ENCODE measurements at places on chromosomes 5 and 9.

DNA sequence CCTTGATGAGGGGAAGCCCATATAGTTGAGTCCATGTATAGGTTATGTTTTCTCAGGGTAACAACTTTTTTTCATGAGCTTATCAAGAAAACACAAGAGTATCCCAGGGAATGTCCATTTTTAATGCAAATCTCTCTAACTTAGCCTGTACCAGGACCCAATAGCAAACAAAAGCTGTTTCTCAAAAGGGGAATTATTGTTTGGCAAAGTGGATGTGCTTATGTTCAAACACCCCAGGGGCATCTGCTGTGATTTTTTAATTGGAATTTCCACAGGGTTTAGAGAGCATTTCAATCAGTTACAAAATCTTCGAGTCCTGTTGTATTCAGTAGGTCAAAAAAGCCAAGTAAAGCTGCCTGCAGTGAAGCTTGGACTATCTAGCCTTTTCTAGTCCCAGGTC, 33.4 kb upstream of the CSNK1G3 start:
- DNase-seq = no peak

- no peak for DNase-seq
Measured at GRCh38 chr5:34452170-34452828, 203.8 kb upstream of the RAI14 start.

- DNase-seq = no peak
Measured at GRCh38 chr5:127011961-127012644, 18.3 kb downstream of the MARCHF3 start.

DNA sequence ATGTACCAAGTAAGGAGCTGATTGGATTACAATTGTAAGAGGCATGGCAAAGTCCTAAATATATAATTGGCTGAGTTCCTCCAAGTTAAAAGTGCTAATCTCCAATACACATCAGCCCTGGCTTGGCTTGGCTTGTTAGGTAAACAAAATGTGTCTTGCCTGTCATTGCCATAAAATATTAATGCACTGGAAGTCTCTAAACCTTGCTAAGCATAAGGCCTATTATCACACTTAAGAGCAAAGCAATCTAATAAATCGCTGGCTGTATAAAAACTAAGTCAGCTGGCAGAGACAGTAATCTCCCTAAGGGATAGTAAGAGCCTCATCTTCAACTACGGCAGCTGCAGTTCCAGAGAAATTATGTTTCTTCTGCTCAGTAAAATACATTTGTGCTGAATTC, 418.6 kb upstream of the GRAMD2B start:
- DNase-seq = no peak

DNA sequence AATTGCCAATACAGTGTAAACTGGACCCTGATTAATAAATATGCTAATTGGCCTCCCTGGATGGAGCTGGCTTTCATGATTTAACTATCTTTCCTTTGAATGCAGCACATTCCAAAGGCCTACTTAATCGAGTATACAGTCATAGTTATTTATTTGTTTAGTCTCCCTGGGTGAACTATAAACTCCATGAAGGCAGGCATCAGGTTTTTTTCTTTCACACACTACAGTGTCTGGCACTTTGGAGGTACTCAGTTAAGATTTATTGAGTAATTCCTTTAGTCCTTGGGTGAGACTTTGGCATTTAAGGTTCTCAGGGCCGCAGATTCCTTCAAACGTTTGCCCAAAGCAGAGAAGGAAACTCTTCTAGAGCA, 20.5 kb downstream of the RUSC2 start:
- no peak for DNase-seq

DNA sequence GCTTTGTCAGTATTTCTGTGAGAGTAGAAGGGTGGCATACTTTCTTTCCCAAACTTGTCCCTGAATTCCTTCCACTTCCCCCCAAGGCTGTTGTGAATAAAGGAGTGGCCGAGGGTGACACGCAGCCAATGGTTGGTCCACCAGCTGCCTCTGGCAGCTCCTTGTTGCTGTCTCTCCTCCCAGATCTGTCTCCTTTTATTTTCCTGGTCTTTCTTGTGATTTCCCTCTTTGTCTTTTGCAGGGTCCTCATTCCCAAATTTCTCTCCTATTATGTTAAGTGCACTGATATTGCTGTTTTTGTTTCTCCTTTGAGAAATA, 137.5 kb upstream of the HMHB1 start:
- no peak for DNase-seq

All from head of caudate nucleus (tissue), 42 donors.